ENCODE measurements at places on chromosomes 1 and 21. TPM values are rescaled to one million over a fixed set of nuclear protein-coding genes. Genes with fewer than 3 reads are reported as not detected.

Gene FCRL5
- total RNA-seq, result 0.07 TPM

Gene RAB42
- total RNA-seq, result 0.64 TPM

Gene HSD11B1
- 1.3 TPM for total RNA-seq

Gene FCRL1
- total RNA-seq, result not detected

Gene LCE3D
- total RNA-seq, result not detected

Gene ESPN
- total RNA-seq, result not detected

Gene ZBTB8A
- 2.5 TPM for total RNA-seq

Gene NBPF15
- 5.6 TPM for total RNA-seq

Gene SPATC1L
- total RNA-seq, result 4.6 TPM

Gene IL23R
- total RNA-seq, result not detected

Gene LCE3B
- total RNA-seq, result not detected

Gene CCDC24
- total RNA-seq, result 1.7 TPM

GRCh38 chr1:41539418-41539805 lies 54.9 kb upstream of the EDN2 start:
- no peaks in the 10 kb centered on the region for H3K27me3 ChIP-seq
- H3K4me1 ChIP-seq, result peaks cover 36% of the 10 kb centered on the region
- DNase-seq, result no peak
- H3K36me3 ChIP-seq, result no peaks in the 10 kb centered on the region
- no peak overlapping the region for H3K4me3 ChIP-seq

DNA sequence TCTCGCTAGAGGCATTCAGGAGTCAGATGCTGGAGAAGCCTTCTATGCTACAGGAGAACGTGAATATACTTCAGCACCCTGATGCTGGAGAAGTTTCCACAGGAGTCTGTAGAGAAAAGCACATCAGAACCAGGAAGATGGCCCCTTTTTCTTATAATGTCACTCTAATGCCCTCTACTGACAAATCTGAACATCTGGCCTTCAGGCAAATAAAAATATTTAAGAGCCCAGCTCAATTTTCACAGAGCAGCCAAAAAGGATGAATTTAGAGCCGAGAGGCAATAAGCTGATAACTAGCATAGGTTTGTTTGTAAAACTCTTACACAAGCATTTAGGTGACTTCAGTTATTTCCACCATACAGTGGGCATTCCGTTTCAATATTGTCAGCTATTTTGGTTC lies 3.8 kb upstream of the RRP15 start:
- peaks cover 2% of the 10 kb centered on the region for H3K27me3 ChIP-seq
- no peak overlapping the region for H3K27ac ChIP-seq

GRCh38 chr1:186559601-186560116 lies 98.7 kb upstream of the PDC start:
- no peak for DNase-seq
- H3K36me3 ChIP-seq, result no peaks in the 10 kb centered on the region
- no peak overlapping the region for H3K4me3 ChIP-seq
- H3K27me3 ChIP-seq, result no peaks in the 10 kb centered on the region
- H3K4me1 ChIP-seq, result no peaks in the 10 kb centered on the region

DNA sequence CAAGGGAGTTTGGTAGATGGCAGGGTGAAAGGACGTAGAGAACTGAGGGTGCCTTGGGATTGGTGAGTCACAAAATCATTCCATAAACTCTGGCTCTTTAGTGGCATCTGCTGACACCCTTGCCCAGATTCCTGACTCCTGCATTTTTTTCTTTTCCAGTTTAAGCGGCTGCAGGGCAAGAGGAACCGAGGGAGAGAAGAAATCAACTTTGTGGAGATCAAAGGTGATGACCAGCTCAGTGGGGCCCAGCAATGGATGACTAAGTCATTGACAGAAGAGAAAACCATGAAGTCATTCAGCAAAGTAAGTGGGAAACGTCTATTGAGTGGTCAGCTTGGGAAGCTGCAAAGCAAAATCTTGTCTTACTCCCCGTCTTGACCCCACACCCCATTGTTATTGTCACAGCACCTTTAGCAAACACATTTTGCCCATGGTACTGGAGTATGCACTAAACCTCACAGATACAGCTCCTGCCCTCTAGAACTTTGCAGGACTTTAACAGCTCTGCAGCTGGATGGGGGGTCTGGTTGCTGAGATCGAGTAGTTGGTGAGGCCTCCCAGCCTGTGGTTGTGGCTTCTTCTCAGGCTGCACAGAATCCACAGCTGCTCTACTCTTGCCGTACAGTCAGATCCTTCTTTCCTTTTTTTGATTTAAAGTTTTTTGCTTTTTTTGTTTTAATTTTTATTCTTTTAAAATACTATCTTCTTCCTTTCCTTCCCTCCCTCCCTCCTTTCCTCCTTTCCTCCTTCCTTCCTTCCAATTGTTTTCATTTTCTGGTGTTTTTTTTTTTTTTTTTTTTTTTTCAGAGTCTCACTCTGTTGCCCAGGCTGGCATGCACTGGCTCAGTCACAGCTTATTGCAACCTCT lies 21.9 kb downstream of the SH2D2A start:
- no peak overlapping the region for H3K4me3 ChIP-seq
- no peaks in the 10 kb centered on the region for H3K27me3 ChIP-seq
- no peak for DNase-seq
- peaks cover 99% of the 10 kb centered on the region for H3K36me3 ChIP-seq
- no peaks in the 10 kb centered on the region for H3K4me1 ChIP-seq

GRCh38 chr1:83500987-83501591 lies 497.8 kb downstream of the TTLL7 start:
- DNase-seq, result no peak
- peaks cover 5% of the 10 kb centered on the region for H3K4me1 ChIP-seq
- no peaks in the 10 kb centered on the region for H3K27me3 ChIP-seq
- H3K27ac ChIP-seq, result no peak overlapping the region
- no peak overlapping the region for H3K4me3 ChIP-seq

- no peak for DNase-seq
- no peak overlapping the region for H3K27ac ChIP-seq
- H3K4me1 ChIP-seq, result no peaks in the 10 kb centered on the region
- H3K4me3 ChIP-seq, result no peak overlapping the region
- peaks cover 64% of the 10 kb centered on the region for H3K27me3 ChIP-seq
Measured at GRCh38 chr1:2625311-2625710, 7.5 kb downstream of the MMEL1 start.

DNA sequence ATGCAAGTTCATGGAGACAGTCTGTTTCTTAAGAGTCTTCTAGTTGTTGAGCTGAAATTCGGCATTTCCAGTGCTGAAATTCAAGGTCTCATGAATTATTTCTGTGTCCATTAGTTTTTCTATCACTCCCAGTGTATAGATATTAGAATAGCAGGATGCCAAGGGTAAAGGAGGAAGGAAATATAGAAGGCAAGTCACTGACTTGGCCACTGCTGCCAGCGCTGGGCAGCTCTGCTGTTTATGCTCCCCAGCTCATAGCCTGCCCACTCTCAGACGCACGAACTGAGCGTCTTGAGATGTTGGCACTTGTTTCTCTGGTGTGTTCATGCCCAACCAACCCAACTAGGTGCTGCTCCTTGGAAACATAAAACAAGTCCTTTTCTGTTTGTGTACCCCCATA lies 110.1 kb downstream of the SLC45A1 start:
- peak overlapping the region; percentile 98 for H3K27ac ChIP-seq
- peaks cover 60% of the 10 kb centered on the region for H3K4me1 ChIP-seq
- H3K4me3 ChIP-seq, result no peak overlapping the region
- no peaks in the 10 kb centered on the region for H3K27me3 ChIP-seq
- DNase-seq, result peak; percentile 62

- no peak overlapping the region for H3K4me3 ChIP-seq
- no peaks in the 10 kb centered on the region for H3K36me3 ChIP-seq
- H3K27me3 ChIP-seq, result no peaks in the 10 kb centered on the region
- DNase-seq, result no peak
Measured at GRCh38 chr1:88801575-88802208, 89.7 kb downstream of the GTF2B start.

- H3K27ac ChIP-seq, result no peak overlapping the region
- H3K27me3 ChIP-seq, result peaks cover 5% of the 10 kb centered on the region
- DNase-seq, result no peak
- no peaks in the 10 kb centered on the region for H3K36me3 ChIP-seq
- H3K4me1 ChIP-seq, result no peaks in the 10 kb centered on the region
Measured at GRCh38 chr1:165344198-165344597, 12.3 kb downstream of the LMX1A start.

GRCh38 chr1:63408331-63408730 lies 40.9 kb downstream of the ALG6 start:
- H3K27me3 ChIP-seq, result no peaks in the 10 kb centered on the region
- no peak overlapping the region for H3K27ac ChIP-seq
- no peaks in the 10 kb centered on the region for H3K4me1 ChIP-seq
- H3K4me3 ChIP-seq, result no peak overlapping the region

DNA sequence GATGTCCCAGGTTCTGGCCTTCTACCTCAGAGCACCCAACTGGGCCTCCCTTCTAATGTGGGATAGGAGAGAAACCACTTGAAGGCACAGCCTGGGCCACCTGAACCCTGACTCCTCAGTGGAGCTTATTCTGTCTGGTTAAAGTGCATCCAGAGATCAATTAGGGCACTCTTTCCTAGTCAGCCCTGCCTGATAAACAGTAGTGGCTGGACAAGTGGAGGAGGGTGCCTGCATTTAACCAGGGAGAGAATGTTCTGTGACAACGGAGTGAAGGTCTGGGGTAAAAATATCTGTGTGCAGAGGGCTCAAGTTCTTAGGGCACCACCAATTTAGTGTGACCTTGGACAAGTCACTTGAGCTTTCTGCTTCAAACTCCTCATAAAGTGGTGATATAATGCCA lies 101.8 kb downstream of the FAM78B start:
- no peak overlapping the region for H3K27ac ChIP-seq
- H3K27me3 ChIP-seq, result no peaks in the 10 kb centered on the region
- DNase-seq, result no peak
- no peak overlapping the region for H3K4me3 ChIP-seq
- no peaks in the 10 kb centered on the region for H3K4me1 ChIP-seq
- H3K36me3 ChIP-seq, result no peaks in the 10 kb centered on the region

- H3K4me3 ChIP-seq, result no peak overlapping the region
- H3K4me1 ChIP-seq, result no peaks in the 10 kb centered on the region
- DNase-seq, result no peak
- no peak overlapping the region for H3K27ac ChIP-seq
- no peaks in the 10 kb centered on the region for H3K36me3 ChIP-seq
- H3K27me3 ChIP-seq, result no peaks in the 10 kb centered on the region
Measured at GRCh38 chr1:42730988-42731387, 9.0 kb downstream of the CLDN19 start.

DNA sequence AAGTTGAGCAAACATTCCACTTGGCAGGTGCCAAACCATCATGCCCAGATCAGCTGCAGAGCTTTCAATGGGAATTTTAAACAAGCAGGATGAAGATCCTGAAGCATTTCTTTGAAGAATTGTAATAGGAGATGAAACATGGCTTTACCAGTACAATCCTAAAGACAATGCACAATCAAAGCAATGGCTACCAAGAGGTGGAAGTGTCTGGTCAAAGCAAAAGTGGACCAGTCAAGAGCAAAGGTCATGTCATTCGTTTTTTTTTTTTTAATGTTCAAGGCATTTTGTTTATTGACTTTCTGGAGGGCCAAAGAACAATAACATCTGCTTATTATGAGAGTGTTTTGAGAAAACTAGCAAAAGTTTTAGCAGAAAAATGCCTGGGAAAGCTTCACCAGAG lies 3.0 kb upstream of the NDUFS5 start:
- DNase-seq, result no peak
- H3K4me1 ChIP-seq, result peaks cover 10% of the 10 kb centered on the region
- no peak overlapping the region for H3K27ac ChIP-seq
- no peaks in the 10 kb centered on the region for H3K27me3 ChIP-seq
- no peaks in the 10 kb centered on the region for H3K36me3 ChIP-seq

DNA sequence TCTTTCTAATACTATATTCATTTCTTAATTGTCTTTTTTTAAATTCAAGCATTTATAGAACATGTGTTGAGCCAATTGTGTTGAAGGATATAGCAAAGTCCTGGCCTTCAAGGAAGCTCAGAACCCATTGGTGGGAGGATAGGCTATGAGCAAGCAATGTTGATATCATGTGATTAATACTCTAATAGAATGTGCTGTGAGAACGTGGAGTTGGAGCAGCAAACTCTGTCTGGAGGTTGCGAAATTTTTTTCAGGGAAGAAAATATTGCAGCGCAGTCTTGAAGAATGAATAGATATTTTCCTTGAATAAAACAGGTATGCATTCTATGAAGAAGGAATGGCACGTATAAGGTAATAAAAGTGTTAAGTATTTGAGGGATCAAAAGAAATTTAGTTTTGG lies 229.2 kb upstream of the KCNK2 start:
- no peak for DNase-seq
- H3K4me1 ChIP-seq, result no peaks in the 10 kb centered on the region
- H3K27ac ChIP-seq, result no peak overlapping the region
- H3K36me3 ChIP-seq, result no peaks in the 10 kb centered on the region

GRCh38 chr1:72757843-72758242 lies 475.5 kb upstream of the NEGR1 start:
- no peaks in the 10 kb centered on the region for H3K4me1 ChIP-seq
- no peak overlapping the region for H3K4me3 ChIP-seq
- H3K27ac ChIP-seq, result no peak overlapping the region
- DNase-seq, result no peak

Data from psoas muscle (tissue), 8 donors.